MM.1S (cell line): ENCODE measurements at places on chromosomes 16 and 17.

GRCh38 chr16:70407811-70408274 is 31.1 kb downstream of the ST3GAL2 start:
- DNase-seq = no peak

GRCh38 chr16:60170196-60170595 is 1436.1 kb upstream of the GOT2 start:
- DNase-seq = no peak

DNA sequence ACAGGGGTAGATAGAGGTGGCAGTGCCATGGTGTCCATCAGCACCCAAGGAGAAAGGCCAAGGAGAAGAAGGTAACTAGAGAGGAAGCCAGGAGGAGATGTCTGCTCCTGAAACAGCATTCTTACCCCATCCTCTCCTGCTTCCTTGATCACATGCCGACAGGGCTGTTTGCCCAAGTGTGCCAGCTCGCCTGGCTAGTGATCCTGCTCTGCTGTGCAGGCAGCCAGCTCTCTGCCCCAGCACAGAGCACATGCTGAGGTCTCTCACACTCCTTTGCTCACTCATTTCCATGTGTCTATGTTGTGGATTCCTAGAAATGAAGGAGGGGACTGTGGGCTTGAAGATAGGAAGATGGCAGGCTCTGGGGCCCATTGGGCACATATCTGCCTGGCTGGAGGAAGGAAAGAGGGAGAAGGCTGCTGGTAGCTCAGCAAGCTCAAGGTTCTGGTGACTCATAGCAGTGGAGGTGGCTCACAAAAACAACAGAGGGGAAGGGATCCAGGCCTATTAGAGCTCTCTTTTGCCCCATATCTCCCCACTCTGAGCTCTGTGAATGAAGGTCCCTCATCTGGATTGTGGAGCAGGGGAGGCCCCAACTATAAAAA is 54.3 kb downstream of the NEUROD2 start:
- no peak for DNase-seq

GRCh38 chr17:64491994-64492393 is 4.9 kb downstream of the POLG2 start:
- no peak for DNase-seq

DNA sequence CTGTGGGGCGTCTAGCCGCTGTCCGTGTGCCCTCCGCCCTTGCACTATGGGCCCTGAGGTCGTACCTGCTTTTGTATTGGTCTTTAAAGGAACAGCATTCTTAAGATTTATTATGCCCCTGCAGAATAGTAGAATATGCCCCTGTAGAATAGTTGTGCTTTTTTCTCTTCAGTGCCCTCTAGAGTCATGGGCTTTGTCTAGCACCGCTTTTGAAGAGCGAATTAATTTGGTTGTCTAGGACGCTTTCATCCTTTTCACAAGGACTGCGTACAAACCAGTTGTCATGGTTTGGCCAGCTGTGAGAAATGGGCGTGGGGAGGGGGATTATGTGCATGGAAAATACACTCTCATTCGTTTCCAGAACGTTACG is 621 bp downstream of the CEP95 start:
- peak; percentile 82 for DNase-seq

DNA sequence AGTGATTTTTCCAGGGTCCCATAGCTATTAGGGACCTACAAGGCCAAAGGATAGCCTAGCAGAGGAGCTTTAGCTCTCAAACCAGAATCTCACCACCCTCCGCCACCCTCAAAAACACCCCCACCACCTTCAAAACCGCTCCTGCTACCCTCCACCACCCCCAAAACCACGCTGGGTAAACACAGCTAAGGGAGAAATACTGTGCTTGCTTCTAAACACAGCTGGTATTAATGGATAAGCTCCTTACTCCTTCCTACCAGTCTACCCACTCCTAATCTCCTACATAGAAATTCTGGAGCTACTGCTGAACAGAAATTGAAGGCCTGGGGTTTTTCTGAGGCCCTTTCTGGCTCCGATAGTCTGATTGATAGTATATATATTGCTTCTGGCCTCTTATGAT is 2.2 kb upstream of the LPCAT2 start:
- no peak for DNase-seq

- DNase-seq = no peak
Observed at GRCh38 chr16:58114827-58115825, 14.1 kb downstream of the CFAP20 start.

GRCh38 chr17:76074390-76075363 is at the start of gene GALR2:
TSS of gene GALR2 (plus strand) at chr17:76074781. CDS start at chr17:76074884, 103 bp downstream.
- DNase-seq = no peak

GRCh38 chr17:72764632-72765041 is 327.9 kb downstream of the SLC39A11 start:
- DNase-seq = no peak

DNA sequence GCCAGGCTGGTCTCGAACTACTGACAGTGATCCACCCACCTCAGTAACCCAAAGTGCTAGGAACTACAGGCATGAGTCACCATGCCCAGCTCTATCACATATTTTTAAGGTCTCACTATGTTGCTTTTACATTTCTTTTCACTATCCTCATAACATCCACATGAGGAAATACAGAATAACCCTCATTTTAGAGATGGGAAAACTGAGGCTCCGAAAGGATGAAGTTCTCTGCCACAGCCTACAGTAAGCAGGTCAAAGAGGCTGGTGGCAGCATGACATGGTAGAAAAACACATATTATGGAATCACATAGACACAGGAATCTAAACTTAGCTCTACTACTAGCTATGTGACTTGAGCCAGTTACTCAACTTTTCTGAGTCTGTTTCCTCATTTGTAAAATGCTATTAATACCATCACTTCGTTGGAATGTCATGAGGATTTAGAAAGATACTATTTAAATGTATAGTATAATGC is 32.2 kb downstream of the APPBP2 start:
- no peak for DNase-seq

DNA sequence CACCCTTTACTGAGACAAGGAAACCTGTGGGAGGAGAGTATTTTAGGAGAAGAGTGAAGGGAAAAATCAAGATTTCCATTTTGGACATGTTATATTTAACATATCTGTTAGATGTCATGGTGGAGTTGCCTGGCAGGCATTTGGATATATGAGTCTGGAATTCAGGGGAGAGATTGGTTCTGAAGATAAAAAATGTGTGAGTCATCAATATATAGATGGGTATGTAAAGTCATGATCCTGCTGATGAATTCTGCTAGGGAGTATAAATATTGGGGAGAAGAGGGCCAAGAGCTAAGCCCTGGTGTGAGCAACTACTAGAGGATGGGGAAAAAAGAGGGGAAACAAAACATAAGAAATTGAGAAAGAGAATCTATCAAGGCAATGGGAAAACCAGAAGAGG is 151.3 kb upstream of the SOX9 start:
- no peak for DNase-seq

GRCh38 chr16:50474138-50474537 is 74.1 kb upstream of the NKD1 start:
- no peak for DNase-seq

DNA sequence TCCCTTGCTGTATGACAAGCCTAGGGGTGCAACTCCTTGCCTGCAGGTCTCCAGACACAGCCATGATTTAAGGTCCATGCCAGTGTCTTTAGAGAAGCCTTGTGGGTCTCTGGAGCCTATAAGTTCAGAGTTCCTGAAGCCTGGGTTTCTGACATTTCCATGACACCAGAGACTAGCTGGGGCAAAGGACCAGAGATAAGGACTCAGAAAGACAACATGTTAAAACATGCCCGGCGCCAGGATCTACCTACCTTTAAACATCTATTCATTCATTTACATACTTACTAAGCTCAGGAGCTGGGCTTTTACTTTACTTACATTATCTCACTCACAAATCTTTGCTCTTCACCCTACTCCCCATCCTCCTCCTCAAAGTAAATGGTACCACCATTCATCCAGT is 1.5 kb downstream of the MRPL27 start:
- DNase-seq = no peak

DNA sequence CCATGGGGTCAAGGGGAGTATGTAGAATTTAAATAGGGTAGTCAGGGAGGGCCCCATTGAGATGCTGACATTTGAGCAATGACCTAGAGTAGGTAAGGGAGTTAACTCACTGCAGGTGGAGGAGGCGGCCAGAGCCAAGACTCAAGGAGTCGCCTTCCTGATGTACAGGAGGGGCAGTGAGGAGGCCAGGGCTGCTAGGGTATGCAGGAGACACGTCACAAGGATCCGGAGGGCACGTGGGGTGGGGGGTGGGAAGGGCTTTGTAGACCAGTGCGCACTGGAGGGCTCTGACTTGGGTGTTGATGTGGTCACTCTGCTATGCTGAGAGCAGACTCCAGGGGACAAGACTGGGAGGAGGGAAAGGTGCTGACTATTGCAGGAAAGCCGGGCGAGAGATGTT is 37.5 kb downstream of the SPECC1 start:
- no peak for DNase-seq

DNA sequence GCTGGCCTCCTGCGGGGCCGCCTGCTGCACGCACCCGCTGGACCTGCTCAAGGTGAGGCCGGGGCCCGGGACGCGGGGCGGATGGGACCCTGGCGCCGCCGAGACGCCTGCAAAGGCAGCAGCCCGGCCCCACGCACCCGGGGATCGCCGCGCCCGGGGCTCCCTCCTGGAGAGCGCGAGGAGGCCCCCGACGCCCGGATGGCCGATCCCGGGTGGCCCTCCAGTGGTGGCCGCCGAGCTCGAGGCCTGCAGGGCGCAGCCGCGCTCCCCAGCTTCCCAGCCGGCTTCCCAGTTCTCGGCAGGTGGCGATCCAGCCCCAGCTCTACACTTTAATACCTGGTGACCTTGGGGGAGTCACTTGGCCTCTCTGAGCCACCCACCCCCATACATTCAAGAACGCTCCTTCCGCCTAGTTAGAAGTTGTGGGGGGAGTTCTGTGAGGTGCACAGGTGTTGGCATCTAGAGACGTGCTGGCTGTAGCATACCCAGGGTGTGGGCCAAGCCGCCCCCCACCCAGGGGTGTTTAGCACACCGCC is 452 bp downstream of the SLC25A10 start:
- peak; percentile 37 for DNase-seq

GRCh38 chr17:65558311-65558682 is 3.2 kb downstream of the AXIN2 start:
- DNase-seq = no peak

- no peak for DNase-seq
Observed at GRCh38 chr16:80055831-80056230, 455.3 kb upstream of the MAF start.

DNA sequence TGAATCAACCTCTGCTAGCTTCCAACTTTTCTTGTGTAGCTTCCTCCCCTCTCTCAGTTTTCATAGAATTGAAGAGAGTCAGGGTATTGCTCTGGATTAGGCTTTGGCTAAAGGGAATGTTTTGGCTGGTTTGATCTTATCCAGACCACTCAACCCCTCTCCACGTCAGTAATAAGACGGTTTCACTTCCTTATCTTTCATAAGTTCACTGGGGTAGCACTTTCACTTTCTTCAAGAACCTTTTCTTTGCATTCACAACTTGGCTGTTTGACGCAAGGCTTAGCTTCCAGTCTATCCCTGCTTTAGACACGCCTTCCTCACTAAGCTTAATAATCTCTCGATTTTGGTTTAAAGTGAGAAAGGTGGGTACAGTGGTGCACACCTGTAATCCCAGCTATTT is 29.7 kb upstream of the OR1A2 start:
- peak; percentile 10 for DNase-seq

DNA sequence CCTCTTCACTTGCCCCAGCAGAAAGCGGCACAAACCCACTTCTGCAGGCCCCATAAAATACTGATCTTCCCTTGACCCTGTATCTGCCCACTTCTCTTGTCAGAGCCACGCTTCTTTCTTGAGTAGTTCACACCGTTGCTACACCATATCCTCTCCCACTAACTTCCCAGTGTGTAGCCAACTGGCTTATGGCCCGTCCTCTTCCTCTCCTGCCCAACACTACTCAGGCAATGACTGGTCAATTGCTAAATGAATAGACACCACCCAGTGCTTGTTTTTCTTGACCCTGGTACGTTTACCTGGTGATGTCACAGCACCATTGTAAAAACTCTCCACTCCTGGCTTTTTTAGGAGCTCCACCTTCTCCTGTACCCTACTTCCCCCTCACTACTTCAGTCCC is 86.9 kb downstream of the NDEL1 start:
- DNase-seq = no peak

- DNase-seq = no peak
Observed at GRCh38 chr16:27742333-27742732, 192.4 kb downstream of the KATNIP start.

GRCh38 chr17:50394711-50395110 is 2.6 kb downstream of the LRRC59 start:
- DNase-seq = no peak
